CD4-positive, alpha-beta T cell treated with Interleukin-17A for 4 hours (primary cell): ENCODE measurements at places on chromosomes 2 and 18.

GRCh38 chr2:168874368-168875054 is 15.7 kb downstream of the SPC25 start:
- DNase-seq: no peak

- DNase-seq: no peak
These were observed 202.2 kb downstream of the TRIB2 start for GRCh38 chr2:12918835-12919445.

DNA sequence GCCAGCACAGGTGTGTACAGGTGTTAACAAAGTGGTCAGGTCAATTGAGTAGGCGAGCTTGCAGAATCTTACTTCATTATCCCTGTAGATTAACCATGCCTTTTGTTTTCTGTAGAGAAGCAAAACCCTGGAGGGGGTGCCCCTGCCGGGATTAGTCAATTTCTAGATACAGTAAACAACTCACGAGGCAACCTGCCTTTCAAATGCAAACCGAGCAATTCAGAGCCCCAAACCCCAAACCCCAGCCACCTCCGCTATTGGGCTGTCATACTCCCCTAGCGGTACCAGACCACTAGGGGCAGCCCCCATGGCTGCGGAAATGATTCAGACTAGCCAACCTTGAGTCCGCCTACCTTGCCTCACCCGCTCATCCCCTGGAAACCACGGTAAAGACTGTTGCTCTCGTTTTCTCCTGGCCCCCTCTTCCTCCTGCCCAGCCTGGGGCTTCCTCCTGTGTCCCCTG is 61.4 kb upstream of the KIF5C start:
- peak; percentile 63 for DNase-seq

DNA sequence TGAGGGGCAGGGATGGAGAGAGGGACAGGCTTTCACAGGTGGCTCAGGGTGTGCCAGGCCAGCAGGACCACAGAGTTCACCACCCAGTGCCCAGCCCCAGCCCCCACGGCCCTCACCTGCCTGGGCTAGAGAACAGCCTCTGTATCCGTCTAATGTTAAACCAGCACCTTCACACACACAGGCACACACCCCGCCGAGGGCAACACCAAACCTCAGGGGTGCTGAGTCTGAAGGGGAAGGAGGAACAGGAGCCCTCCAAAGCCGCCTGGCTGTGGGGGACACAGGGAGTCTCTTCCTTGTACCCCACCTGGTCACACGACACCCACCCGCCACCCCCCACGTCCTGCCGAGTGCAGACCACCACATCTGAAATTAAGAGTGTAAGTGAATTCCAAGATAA is 205.8 kb upstream of the SALL3 start:
- no peak for DNase-seq

DNA sequence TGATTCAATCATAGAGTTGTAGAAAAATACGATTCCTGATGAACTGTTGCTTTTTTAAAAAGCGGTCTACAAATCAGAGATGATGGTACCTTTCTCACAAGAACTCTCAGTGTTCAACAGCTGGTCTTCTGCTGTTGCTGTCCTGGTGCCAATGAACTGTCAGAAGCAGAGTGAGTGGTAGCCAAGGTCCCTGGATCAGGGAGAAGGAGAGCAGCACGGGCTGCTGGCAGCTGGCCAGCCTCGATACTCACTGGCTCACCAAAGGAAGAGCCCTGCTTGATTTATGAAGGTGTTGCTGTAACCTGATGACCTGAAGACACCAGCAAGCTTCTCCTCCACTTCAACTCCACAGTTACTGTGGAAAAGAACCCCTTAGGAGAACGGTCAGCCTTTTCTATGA is 300.8 kb upstream of the SOX11 start:
- DNase-seq: no peak

GRCh38 chr2:27162151-27163121 is 13.6 kb downstream of the TCF23 start:
- DNase-seq: no peak

- no peak for DNase-seq
These were observed 27.1 kb downstream of the KIAA2012 start for GRCh38 chr2:202100176-202100575.

- no peak for DNase-seq
These were observed 94.8 kb downstream of the QPCT start for GRCh38 chr2:37439131-37439642.

DNA sequence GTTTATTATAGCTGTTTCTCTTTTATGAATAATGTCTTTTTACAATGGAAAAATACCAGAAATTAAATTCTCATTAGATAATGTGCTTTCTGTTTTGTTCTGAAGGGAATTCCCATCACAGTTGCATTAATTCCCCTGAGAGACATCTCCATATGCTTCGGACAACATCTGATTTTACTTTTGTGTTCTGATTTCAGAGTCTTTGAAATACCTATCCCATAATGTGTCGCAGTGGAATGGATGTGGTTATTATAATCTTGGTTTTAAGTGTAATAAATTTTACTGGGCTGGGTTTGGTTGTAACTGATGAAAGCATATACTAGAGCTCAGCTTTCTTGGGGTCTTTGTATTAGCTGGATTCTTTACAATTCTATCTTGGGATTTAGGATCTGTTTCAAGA is 12.5 kb downstream of the SPTBN1 start:
- no peak for DNase-seq

DNA sequence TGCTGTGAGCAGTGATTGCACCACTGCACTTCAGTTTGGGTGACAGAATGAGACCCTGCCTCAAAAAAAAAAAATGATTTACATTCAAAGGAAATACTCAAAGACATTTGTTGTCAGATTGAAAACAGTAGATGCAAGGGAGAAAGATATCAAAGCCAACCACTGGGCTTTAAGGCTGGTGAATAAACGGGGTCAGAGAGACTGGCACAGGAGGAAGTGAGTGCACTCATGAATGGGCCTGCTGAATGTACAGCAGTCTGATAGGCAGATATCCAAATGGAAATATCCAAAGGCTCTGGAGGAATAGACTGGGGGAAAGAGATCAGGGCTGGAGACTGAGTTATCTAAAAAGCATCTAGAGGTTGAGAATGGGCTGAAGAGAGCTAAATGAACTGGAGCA is 10.9 kb downstream of the RNF125 start:
- DNase-seq: no peak

DNA sequence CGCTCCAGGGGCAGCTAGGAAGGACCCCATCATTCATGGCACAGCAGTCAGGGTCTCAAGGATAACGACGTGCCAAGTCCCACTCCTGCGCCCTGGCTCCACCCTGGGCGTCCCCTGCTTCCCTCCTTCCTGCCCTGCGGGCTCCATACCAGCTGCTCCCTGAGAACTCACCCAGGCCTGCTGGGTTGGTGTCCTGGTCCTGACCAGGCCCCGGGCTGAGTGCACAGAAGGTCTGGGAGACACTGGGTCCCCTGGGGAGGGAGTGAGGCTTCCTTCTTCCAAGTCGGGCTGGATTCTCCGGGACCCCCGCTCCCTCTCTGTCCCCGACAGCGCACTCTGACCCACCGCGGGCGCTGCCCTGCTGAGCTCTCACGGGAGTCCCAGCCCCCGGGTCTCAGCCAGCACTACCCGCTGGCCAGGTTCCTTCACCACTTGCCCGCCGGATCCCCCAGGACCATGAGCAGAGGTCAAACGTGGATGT is 160.2 kb downstream of the PXDN start:
- DNase-seq: no peak

GRCh38 chr2:101987832-101988231 is 3.9 kb upstream of the IL1R2 start:
- no peak for DNase-seq

DNA sequence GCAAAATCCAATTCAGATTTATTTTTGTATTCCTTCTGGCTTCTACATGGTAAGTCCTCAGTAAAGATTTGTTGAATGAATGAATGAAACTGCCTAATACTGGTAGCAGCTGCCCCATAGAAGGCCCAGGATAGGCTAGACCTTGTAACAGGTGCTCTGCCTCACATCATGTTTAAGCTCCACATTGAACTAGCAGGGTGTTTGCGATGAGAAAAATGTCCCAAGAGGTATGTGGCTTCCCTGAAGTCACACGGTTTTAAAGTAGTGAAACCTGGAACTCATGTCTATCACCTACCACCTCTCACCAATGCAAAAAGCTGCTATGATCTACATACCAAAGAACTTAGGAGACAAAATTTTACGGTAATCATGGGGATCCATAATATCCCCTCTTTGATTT is 765 bp upstream of the LHCGR start:
- DNase-seq: no peak

- no peak for DNase-seq
These were observed 365.2 kb downstream of the DSEL start for GRCh38 chr18:67151366-67151765.

- no peak for DNase-seq
These were observed 151.4 kb upstream of the SIX3 start for GRCh38 chr2:44789971-44790721.

- no peak for DNase-seq
These were observed 94.6 kb upstream of the SCG2 start for GRCh38 chr2:223696719-223697118.
